Suppressor macrophage treated with lipopolysaccharide for 4 hours (primary cell): ENCODE measurements at places on chromosomes 7 and 10.

DNA sequence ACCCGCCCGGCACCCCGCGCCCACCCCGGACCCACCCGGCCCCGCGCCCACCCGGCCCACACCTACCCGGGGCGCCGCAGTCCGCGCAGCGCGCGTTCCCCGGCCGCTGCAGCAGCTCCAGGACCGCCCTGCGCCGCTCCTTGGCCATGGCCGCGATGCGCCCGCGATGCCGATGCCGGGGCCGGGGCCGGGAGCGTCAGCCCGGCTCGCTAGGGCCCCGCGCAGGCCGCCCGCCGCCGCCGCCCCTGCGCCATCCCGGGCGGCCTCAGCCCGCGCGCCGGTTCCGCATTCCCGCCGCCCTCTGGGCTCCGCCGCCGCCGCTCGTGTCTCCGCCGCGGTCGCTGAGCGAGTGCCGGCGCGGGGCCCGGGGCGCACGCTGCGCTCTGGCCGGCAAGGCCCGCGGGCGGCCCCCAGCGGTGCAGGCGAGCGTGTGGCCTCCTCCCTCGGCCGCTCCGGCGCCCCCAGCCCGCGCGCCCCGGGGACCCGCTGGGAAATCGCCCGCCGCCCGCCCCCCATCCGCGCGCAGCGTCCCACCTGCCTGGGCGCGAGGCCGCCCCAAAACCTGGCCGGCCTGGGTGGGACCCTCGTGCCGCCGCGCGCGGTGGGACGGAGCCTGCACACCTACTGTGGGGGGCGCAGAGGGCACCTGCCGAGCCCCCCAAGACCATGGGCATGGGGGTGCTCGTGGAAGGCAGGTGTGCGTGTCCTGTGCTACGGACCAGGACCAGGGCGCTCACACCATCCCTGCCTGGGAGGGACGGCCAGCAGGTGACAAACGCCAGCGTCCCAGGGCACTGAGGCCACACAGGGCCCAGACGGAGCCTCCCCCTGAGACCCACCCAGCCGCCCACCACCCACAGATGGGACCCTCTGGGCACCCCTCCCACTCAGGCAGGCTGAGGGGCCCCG, at the start of gene ADAP1:
Gene ADAP1, minus strand, starts transcription at position 351 of the 909 bp plus-strand sequence. Its CDS starts 203 bp downstream, at position 148.
- DNase-seq: peak; percentile 86

DNA sequence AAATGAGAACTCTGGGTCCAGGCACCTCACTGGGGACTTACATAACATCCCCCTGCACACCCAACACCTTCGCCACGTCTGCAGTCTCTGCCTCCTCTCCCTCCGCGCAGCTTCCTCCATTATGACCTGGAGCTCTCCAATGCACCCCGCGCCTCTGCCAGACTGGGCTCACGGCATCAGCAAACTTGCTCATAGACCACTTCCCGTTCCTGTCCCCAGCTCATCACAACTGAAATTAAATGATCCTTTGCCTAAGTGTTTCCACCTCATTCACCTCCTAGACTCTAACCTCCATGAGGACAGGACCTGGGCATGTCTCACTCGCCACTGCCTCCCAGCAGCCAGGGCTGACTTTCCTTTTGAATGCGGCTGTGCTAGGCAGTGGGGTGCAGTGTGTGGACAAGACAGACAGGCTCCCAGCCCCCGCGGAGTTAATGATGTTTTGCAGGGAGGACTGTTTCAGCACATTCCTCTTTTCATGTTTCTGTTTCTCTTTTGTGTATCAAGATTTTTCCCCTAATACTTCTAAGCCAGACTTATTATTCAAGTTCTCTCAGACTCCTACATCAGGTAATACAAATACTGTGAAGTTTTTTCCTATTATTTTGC, 18.8 kb downstream of the CHST15 start:
- peak; percentile 81 for DNase-seq

DNA sequence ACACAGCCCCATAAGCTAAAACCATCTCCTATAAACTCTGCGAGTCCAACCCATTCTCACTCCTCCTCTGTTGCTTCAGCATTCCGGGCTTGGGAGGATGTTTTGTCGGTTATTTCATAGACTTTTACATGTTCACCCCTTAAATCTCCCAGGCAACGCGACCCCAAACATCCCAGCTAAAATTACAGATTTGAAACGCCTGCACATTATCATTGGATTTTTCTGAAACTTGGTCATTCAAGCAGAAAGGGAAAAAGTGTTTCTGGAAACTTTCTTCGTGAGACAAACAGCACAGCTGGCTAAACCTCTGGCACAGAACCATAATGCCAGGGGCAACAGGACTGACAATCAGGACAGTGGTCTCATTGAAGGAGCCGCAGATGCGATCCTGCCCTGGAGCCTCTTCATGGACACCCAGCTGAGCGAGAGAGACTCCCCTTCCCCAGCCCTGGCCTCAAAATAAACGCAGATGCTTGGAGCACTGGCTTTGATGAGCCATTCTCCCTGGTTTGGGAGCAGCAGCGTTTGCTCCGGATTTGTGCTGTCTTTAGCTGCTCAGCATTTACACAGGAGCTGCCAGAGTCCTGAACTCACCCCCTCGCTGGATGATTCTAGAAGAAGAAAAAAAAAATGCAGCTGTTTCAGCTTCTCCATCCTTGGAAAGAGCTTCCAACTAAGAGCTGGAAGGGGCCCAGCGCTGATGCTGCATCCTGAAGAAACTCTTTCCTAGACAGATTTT, 30.1 kb downstream of the AFAP1L2 start:
- no peak for DNase-seq

- DNase-seq: no peak
Observed at GRCh38 chr7:18213652-18214051, 186.0 kb upstream of the PRPS1L1 start.

GRCh38 chr10:30594077-30594476, 35.5 kb downstream of the LYZL2 start:
- no peak for DNase-seq

DNA sequence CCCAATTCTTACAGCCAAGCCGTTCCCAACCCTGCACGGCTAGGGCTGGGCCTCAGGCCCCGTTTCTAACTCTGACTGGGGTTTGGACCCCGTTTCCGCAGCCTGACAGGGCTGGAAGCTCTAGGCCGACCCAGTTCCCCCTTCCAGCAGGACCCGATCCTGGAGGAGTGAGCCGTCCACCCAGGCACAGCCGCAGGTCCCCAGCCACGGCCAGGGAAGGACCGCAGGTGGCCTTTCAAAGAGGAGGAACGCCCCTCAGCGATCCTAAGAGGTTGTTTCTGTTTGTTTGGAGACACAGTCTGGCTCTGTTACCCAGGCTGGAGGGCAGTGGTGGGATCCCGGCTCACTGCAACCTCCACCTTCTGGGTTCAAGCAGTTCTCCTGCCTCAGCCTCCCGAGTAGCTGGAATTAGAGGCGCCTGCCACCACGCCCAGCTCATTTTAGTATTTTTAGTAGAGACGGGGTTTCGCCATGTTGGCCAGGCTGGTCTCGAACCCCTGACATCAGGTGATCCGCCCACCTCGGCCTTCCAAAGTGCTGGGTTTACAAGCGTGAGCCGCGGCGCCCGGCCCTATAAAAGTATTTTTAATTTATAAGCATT, 778 bp upstream of the GET4 start:
- DNase-seq: no peak

- DNase-seq: no peak
Observed at GRCh38 chr7:141704112-141704511, 2.1 kb upstream of the DENND11 start.

GRCh38 chr7:81484261-81484660, 285.6 kb downstream of the HGF start:
- DNase-seq: no peak

DNA sequence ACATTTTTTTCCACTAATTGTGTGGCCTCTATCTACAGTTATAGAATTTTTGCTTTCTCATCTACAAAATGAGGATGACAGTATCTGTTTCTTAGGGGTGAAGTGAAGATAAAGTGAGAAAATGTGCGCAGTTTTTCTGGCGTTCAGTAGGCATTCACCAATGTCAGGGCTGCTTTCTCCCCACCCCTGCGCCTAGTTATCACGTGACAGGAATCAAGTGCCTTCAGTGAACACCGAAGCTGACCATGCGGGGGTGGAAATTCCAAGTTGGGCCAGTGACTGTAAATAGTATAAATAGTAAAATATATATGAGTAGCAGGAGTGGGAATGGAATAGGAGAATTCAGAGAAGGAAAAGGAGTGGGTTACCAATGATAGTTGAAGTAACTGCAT, 77.4 kb downstream of the TAF3 start:
- no peak for DNase-seq

DNA sequence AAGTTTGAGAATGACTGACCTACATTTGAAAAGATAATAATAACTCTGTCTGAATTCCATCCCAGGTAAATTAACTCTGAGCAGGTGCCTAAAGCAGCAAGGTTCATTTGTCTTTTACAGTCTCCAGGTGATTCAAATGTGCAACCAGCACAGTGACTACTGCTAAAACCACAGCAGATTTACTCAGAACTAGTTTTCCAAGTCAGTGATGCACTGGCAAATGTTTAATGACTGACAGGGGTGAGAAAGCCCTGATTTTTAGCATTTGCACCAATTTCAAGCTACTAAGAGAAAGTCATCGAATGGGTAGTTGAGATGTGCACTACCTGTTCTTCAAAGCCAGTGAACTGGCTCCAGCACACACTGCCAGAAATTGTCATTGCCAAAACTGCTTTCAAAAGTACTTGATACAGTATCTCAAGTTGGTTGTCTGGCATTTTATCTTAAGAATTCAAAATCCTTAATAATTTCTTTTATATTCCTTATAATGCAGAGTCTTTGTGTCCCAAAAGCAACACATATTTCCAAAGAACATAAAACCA, 60.3 kb downstream of the ATOH7 start:
- no peak for DNase-seq
